ENCODE measurements at places on chromosomes 7 and 10.

DNA sequence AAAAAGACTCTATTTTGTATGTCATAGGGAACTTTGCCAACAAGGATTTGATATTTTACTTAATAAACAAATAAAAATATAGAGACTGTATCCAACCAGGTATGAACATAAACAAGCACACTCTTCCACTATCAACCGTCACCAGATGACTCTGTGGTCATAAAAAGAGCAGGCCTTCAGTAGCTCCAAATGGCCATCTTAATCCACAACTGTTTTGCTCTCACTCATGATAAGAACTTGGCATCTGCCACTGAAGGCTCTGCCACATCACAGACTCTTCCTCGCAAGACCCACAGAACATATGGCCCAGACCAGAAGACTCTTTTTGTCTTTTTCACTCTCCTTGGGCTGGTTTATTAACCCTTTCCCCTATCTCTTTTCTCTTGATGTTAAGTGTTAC lies 98.7 kb upstream of the POM121L12 start:
- no peak for DNase-seq

- peak; percentile 8 for DNase-seq
Observed at GRCh38 chr7:107725138-107725740, 18.7 kb upstream of the CBLL1 start.

- DNase-seq: no peak
Observed at GRCh38 chr7:143934526-143935325, at the start of gene OR2F2. Gene OR2F2, plus strand, starts transcription at chr7:143935233. Its CDS starts 0 bp downstream, at chr7:143935233.

GRCh38 chr10:15238555-15239335 lies 70.3 kb upstream of the NMT2 start:
- DNase-seq: no peak

- peak; percentile 11 for DNase-seq
Observed at GRCh38 chr10:126598009-126598408, 72.5 kb downstream of the C10orf90 start.

GRCh38 chr7:43454936-43455518 lies 127.9 kb upstream of the STK17A start:
- DNase-seq: peak; percentile 12

GRCh38 chr10:131004276-131004675 lies 307.2 kb downstream of the TCERG1L start:
- no peak for DNase-seq

GRCh38 chr7:32611201-32612099 lies 116.2 kb downstream of the AVL9 start:
- no peak for DNase-seq

DNA sequence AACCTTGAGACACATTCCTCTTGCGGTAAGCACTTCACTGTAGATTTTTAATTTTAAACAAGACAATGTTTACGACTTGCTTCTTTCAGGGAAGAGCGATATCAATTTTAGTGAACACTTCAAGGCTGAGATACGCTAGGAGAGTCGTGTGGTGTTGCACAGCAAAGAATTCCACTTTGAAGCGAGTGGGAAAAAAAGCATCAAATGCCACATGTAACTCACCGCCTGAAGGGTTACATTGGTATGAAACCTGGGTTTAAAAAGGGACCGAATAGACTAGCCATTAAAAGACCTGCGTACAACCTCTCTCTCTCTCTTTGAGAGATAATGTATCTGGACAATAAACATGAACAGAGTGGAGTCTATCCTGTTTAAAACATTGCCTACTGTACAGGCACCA lies 68.8 kb upstream of the ATRNL1 start:
- DNase-seq: no peak

DNA sequence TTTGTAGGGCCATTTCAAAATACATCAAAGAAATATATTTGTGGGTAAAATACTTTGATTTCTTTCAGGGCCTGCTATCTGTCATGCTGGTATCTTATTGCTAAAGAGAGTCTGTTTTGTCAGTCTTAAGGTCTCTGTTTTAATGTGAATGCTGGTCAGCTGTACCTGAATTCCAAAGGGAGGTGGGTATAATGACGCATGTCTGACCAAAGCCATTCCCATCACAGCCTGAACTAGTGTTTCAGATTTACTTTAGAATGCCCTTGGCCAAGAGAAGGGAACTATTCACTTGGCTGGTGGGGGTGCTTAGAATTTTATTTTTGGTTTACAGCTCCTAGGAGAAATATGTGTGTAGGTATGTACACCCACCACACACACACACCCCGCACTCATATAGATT lies 30.6 kb upstream of the MYL10 start:
- no peak for DNase-seq

GRCh38 chr10:70982443-70982842 lies 94.1 kb upstream of the PCBD1 start:
- DNase-seq: no peak

DNA sequence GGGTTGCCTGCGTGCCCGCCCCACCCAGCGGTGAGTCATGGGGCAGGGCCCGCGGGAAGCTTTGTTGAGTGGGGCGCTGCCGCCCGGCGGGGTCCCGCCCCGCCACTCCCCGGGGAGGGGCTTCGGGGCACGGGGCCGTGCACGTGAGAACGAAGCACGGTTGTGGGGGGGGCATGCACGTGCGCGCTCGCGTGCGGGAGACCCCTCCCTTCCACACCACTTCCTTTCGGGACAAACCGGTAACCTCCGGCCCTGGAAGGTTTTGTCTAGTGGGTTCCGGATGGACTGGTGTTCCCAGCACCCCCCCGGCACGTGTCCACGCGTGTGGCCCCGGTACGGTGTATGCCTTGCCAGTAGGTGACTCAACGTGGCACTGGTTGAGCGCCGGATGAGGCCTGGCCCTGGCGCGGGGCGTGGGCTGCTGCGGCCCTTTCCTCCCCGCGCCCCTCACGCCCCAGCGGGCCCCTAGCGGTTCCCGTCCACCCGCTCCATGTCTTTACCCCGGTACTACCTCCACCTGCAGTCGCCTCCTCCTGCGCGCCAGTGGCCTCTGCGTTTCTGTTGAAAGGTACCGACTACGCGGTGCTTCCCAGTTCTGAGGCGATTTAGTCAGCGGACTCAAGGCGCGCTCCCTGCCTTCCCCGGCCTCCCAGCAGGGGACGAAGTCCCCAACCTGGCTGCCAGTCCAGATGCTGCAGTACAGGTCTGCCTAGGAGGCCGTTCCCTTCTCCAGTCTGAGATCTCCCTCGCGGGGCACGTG lies 3.1 kb downstream of the ADIRF start:
- no peak for DNase-seq

- no peak for DNase-seq
Observed at GRCh38 chr7:1844336-1844950, 174.4 kb downstream of the ELFN1 start.

DNA sequence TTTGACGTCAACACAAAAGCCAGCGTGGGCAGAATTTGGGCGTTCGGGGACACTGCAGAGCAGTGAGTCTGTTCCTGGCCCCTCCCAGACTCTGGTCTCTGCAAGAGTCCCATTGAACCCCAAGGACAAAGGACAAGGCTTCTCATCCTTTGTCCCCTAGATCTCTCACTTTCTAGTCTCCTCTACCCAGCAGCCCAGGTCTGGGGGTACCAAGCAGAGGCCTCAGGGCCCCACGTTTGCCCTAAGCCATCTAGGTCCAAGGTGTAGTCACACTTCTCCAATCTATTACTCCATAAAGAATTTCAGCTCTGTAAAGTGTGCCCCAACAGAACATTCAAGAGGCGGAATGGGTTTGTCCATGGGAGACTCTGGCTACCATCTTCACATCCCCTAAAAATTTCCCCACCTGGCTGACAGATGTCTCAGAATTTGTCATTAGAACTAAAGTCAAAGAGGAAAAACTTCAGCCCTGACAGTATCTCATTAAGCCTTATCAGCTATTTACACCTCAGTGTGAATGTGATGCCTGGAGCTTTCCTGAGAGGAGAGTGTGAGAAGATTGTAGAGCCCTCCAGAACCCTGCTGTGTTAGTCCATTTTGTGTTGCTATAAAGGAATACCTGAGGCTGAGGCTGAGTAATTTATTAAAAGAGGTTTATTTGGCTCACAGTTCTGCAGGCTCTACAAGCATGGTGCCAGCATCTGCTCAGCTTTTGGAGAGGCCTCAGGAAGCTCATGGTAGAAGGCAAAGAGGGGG lies 81.4 kb upstream of the HABP2 start:
- DNase-seq: no peak

GRCh38 chr10:84374455-84374854 lies 46.1 kb downstream of the CCSER2 start:
- no peak for DNase-seq

- peak; percentile 37 for DNase-seq
Observed at GRCh38 chr7:139777948-139778841, at the start of gene HIPK2. Gene HIPK2, minus strand, starts transcription at chr7:139777998. Its CDS starts 375 bp downstream, at chr7:139777623.

- DNase-seq: no peak
Observed at GRCh38 chr10:17766731-17767130, 14.7 kb downstream of the TMEM236 start.

DNA sequence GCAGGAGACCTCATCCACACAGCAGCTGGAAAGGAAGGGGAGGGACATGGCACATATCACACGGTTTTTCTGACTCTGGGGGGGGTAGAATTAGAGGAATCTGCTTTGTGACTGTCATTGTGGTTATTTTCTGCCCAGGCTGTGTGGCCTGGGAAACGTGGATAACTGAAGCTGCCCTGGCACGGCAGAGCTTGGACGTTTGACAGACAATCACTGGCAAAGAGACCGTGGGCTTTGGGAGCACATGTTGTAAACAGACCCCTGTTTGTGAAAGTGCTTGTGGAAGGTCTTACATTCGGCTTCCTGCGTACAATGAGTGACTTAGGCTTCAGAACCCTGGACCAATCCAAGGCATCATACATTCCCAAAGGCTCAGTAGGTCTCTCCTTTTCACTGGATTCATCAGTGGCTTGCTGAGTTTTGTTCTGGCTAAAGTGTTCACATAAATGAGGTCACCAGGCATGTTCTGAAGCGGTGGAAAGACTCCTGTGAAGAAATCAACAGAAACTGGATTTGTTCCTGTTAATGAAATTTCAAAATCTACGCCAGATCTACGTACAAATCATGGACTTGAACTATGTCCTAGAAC lies 188.2 kb downstream of the TEX36 start:
- no peak for DNase-seq

- DNase-seq: no peak
Observed at GRCh38 chr10:77084431-77085144, 553.0 kb downstream of the KCNMA1 start.

GRCh38 chr10:58152673-58153263 lies 114.9 kb downstream of the IPMK start:
- DNase-seq: peak; percentile 23

DNA sequence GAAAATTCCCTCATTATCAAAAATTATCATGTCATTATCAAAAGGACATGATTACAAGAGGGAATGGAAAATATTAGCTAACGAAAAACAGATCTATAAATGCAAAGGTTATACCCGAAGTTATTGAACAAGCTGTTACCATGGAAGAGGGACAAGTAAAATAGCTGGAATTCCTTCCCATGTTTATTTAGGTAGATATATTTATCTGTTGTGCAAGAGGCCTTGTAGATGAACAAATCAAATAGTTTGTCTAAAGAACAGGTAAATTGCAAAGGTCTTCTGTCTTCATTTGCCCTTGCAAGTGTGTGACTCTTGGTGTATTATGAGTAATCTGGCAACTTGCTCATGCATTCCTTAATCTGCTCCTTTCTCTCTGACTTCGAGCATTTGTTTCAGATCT lies 1170.9 kb downstream of the SORCS1 start:
- no peak for DNase-seq

DNA sequence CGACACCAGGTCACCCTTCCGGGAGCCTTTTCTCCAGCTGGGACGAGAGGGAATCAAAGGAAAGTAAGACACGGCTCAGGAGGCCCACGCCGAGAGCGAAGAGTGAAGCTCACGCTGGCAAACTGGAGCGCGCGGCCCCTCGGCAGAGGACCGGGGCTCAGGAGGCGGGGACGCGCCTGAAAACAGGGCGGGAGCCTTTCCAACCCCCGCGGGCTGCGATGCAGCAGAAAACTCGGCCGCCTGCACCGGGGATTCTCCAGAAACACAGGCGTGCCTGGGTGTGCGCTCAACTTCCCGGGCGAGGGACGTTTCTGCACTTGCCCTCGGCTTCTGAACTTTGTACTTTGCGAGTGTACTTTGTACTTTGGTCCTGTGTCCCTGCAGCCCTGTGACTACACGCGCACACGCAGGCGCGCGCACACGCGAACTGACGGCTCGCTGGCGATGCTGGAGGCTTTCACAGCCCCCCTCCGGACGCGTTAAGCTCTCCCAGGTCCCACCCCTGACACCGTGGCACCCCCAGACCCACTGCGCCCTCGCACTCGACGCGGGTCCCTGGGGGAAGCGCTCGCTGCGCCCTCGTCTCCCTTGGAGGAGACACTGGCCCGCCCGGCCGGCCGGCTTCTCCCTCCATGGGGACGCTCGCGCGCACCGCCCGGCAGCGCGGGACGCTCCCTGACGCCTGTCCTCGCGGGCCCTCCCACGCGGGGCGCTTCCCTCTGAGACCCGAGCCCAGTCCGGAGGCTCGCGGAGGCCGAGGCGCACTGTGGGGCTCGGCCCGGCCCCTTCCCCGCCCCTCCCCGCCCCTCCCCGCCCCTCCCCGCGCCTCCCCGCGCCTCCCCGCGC lies 588 bp upstream of the PAOX start:
- peak; percentile 24 for DNase-seq

DNA sequence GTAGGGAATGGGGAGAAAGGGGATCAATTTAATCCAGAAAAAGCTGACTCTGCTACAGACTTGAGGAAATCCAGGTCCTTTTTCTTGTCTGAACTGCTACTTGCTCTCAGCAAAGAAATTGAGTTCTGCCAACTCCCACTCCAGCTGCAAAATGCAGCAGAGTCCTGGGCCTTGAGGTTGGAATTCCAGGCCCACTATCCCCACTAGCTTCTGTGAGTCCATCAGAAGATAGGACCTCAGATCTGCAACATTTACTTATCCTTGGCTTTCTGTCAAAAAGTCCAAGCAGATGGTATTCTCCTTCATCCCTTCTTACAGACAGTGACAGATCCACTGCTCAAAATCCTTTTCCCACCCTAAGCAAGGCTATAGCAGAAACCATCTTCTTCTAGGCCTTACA lies 219.2 kb downstream of the ARHGAP12 start:
- no peak for DNase-seq

GRCh38 chr10:6514180-6514579 lies 65.9 kb downstream of the PRKCQ start:
- DNase-seq: no peak

GRCh38 chr10:77377034-77377433 lies 260.6 kb downstream of the KCNMA1 start:
- no peak for DNase-seq

DNA sequence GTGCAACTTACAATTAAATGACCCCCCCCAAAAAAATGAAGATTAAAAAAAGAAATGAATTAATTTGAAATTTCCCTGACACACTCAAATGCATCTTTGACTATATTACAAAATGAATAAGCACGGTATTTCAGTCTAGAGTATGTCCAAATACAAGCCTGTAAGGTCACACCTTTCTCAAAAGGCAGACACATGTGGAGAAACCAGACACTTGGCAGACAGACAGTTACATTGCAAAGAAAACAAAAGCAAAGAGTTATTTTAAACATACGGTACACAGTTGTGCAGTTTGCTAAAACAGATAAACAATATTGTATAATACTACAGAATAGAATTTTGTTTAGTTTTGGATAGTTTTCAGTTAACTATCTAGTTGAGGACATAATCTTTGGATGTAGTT lies 153.0 kb downstream of the ATE1 start:
- DNase-seq: no peak

- DNase-seq: no peak
Observed at GRCh38 chr10:127937915-127938463, 31.1 kb downstream of the PTPRE start.

GRCh38 chr7:24978843-24979469 lies 1.0 kb downstream of the OSBPL3 start:
- no peak for DNase-seq

GRCh38 chr10:33917069-33917780 lies 582.8 kb upstream of the NRP1 start:
- no peak for DNase-seq
